OCI-M1 (cell line): ENCODE measurements at places on chromosomes 11 and 22.

GRCh38 chr22:39494471-39495120 is 7.5 kb upstream of the MIEF1 start:
- no peak for DNase-seq

- no peak for DNase-seq
Observed at GRCh38 chr11:8603696-8604077, 9.7 kb upstream of the STK33 start.

- no peak for DNase-seq
Observed at GRCh38 chr11:113240790-113241635, 73.4 kb upstream of the TTC12 start.

DNA sequence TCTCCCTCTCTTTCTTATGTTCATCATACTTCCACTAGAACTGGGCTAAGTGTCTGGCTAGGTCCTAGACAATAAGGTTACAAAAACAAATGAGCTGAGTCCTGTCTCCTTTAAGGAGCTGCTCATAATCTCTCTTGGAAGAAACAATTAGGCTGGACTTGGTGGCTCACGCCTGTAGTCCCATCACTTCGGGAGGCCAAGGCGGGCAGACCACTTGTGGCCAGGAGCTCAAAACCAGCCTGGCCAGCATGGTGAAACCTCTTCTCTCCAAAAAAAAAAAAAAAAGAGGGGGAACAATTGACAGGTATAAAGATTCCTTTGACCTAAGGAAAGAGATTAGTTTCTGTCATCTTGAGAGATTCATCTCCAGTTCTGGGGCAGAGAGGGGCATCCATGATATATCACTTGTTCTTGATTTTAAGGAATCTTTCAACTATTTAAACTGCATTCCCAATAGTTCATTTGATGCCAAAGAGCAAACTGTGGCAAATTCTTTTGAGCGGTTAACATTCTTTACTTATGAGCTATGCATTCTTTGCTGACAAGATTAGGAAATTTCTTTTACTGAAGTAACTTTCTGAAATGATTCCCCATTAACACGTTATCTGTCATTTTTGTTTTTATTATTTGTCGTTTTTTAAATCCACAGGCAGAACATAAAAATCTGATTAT is 125.5 kb downstream of the C11orf87 start:
- DNase-seq: no peak

GRCh38 chr11:113595810-113596594 is 110.1 kb downstream of the TMPRSS5 start:
- DNase-seq: no peak

DNA sequence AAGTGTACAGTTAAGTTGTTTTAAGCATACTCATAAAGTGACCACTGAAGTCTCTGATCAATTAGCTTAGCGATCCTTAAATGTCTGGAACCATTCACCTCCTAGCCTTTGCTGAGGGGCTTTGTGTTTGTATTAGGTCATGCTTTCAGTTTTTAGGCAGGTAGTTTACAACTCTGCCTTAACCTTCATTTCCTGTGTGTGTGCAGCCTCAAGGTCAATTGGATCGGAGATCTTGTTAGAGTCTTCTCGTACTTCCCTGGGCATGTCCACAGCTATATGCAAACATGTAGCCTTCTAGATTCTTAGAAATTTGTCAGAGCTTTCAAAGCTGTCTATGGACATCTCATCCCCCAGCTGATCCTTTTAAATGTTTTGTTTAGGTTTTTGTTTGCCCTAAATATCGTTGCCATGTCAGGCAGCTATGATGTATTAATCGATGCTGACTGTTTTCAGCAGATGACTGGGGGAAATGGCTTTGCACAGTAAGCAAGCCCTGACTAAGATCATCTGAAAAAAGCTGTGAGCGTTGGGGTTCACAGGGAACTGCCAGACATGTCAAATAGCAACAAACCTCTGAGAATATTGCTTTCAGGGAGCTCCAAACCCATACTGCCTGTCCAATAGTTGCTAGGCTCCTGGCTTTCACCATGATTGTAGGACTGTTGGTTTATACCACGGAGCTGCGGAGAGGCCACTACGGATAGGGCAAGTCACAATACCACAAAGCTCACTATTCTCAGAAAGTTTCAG is 45.6 kb downstream of the GLYAT start:
- DNase-seq: no peak
